ENCODE measurements at places on chromosomes 4 and X.
A peak's percentile ranks its signal among the peaks of the same experiment; 100 is the strongest.

GRCh38 chr4:149203256-149204001 is 612.2 kb downstream of the IQCM start:
- DNase-seq: no peak

DNA sequence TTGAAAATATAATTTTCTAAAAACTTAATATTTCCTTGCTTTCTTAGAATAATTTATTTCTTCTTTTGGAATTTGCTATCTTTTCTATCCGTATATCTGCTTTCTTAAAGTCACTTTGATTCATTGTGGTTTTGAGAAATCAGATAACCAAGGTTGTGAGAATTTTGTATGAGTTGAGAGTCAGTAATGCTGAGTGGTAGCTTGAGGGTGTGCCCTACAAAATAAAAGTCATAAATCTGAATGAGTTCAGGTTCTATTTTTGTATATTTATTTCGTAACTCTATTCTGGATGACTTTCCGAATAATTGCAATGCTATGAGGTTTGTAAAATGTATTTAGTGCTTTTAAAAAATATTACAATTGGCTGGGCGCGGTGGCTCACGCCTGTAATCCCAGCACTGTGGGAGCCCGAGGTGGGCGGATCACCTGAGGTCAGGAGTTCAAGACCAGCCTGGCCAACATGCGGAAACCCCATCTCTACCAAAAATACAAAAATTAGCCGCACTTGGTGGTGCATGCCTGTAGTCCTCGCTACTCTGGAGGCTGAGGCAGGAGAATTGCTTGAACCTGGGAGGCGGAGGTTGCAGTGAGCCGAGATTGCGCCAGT is 8.9 kb downstream of the COPS4 start:
- no peak for DNase-seq

- DNase-seq: no peak
Observed at GRCh38 chrX:16804923-16805464, 18.7 kb downstream of the TXLNG start.

DNA sequence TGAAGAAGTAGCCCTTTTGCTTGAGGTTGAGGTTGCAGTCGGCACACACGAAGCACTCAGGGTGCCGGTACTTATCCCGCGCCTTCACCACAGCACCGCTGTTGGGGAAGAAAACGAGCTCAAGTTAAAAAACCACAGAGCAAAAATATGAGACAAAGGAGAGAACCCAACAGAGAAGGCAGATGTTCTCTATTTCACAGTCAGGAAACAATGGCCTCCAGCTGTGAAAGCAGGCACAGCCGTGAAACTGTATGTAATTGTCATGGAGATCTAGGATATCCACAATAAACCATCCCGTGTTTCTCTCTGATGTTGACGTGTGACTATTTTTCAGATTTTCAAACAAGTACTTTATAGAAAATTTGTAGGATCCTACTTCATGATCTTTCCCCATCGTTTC is 30.9 kb upstream of the CCDC110 start:
- no peak for DNase-seq

GRCh38 chr4:8725845-8726244 is 133.3 kb downstream of the CPZ start:
- DNase-seq: no peak

- no peak for DNase-seq
Observed at GRCh38 chr4:77158487-77158861, 1.5 kb downstream of the CCNG2 start.

DNA sequence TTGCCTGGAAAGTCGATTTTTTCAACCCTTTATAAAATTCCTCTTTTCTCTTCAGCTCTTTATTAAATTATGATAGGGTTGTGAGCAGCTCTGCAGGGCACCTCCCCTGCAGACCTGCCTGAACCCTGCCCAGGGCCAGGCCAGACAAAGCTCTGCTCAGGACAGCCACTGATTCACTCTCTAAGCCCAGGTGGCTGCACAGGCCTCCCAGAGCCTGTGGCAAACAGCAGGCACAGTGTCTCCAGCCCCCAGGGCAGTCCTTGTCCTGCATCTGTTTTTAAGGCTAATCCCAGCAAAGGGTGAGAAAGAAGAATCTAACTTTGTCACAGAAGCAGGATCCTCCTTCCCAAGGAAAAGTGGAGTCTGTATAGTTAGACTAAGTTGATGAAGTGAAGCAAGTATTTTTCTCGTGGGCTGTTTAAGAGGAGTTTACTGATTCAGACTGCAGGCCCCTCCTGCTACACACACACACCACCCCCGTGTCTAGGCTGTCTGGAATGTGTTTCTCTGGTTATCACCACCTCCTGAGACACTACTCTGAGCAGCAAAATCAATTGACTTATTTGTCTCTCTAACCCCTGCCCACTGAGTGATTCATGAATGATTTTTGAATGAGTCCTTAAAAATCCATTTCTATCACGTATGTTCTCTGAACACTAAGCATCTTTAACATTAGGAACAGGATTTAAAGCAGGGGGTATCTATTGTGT is 101.7 kb downstream of the CHIC2 start:
- DNase-seq: no peak

GRCh38 chr4:66927937-66928336 is 617.4 kb downstream of the CENPC start:
- peak; percentile 90 for DNase-seq

DNA sequence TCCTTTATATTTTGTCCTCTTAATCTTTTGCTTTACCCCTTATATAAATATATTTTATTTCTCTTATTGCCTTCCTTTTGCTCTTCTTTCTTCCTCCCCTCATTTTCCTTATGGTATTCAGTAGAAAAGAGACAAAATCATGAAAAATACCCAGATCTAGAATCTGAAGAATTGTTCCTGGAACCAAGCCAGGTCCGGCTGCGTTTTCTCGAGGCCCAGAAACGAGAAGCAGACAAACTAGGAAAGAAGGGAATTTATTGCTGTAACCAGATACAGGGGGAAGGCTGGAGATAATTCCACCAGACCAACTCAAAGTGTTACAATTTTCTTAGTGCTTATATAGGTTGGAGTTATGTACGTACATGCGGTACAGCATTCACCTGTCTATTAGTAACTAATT is 328.7 kb downstream of the GABRG1 start:
- no peak for DNase-seq

Measured in DMS153 (cell line).